ENCODE measurements at places on chromosomes 13 and 19. TPM values are rescaled to one million over a fixed set of nuclear protein-coding genes. Genes with fewer than 3 reads are reported as not detected.

The KLK7 gene
- total RNA-seq: not detected

The MICOS13 gene
- total RNA-seq: 91.6 TPM

The DACH1 gene
- total RNA-seq: not detected

The GPR12 gene
- not detected for total RNA-seq

The CYP4F12 gene
- total RNA-seq: not detected

DNA sequence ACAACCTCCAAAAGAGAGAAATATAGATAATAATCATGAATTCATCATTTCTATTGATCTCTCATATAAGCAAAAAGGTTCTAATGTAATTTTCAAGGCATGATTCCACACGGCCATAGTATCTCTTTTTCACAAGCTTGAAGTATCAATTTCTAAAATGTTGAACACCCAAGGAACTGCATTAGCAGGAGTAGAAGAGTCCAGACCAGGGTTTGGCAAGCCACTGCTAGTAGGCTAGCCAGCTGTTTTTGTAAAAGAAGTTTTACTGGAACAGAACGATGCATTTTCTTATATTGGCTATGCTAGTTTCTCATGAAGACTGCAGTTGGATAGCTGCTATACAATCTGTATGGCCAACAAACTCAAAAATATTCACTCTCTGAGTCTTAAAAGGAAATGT is 481.5 kb upstream of the MIR17HG start:
- no peak for DNase-seq

GRCh38 chr19:6797646-6798045 is 25.1 kb downstream of the VAV1 start:
- DNase-seq: no peak

DNA sequence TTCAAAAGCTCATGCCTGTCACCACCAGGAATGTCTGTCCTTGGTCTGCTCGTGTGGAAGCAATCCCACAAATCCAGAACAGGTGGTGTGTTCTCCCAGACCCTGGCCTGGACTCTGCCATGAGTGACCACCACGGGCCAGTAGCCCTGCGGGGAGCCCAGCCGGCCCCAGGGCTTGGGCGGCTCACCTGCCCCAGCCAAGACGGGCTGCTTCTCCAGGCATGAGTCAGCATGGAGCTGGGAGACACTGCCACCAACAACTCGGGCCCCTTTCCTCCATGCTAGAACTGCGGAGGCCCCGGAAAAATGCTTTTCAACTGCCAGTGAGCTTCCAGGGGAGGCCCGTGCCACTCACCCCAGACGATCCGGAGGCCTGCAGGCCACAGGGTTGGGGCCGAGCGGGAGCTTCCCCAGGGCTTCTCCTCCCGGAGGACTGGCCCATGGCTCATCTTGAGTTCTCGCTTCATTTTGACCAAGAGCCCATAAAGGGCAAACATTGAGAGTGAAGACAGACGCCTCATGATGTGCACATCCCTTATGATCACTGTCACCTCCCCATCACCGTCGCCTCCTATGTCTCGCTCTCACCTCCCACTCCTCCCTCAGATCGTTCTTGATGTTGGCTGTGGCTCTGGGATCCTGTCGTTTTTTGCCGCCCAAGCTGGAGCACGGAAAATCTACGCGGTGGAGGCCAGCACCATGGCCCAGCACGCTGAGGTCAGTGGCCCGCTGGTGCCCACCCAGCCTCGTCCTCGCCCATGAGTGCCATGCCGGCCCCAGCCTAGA is 16.7 kb downstream of the YIPF2 start:
- DNase-seq: no peak

GRCh38 chr19:50384685-50385535 is 763 bp downstream of the POLD1 start:
- DNase-seq: no peak

GRCh38 chr13:96768524-96768923 is 225.8 kb downstream of the OXGR1 start:
- no peak for DNase-seq

- DNase-seq: no peak
Observed at GRCh38 chr13:47646298-47646697, 354.8 kb downstream of the SUCLA2 start.

GRCh38 chr13:48066310-48066989 is 28.5 kb downstream of the MED4 start:
- no peak for DNase-seq

Data from HFFc6 (cell line).